Gastrocnemius medialis (tissue), 4 donors: ENCODE measurements at places on chromosomes 7 and 10. TPM values are rescaled to one million over a fixed set of nuclear protein-coding genes. Genes with fewer than 3 reads are reported as not detected.

DPYSL4 gene
- 0.31 TPM for total RNA-seq

LIPM gene
- not detected for total RNA-seq

SPDYE5 gene
- total RNA-seq: not detected

SPACDR gene
- not detected for total RNA-seq

- no peaks in the 10 kb centered on the region for H3K36me3 ChIP-seq
- no peak overlapping the region for H3K27ac ChIP-seq
- H3K27me3 ChIP-seq: no peaks in the 10 kb centered on the region
- no peak overlapping the region for H3K4me3 ChIP-seq
- DNase-seq: no peak
Observed at GRCh38 chr10:75865413-75866299, 434.2 kb downstream of the LRMDA start.

GRCh38 chr10:60573336-60573735, 183.7 kb upstream of the ANK3 start:
- no peaks in the 10 kb centered on the region for H3K27me3 ChIP-seq
- H3K4me3 ChIP-seq: peak overlapping the region; percentile 35
- no peaks in the 10 kb centered on the region for H3K36me3 ChIP-seq
- peak; percentile 13 for DNase-seq
- H3K4me1 ChIP-seq: peaks cover 36% of the 10 kb centered on the region

GRCh38 chr10:31590023-31590800, 271.2 kb downstream of the ZEB1 start:
- H3K27me3 ChIP-seq: no peaks in the 10 kb centered on the region
- peaks cover 13% of the 10 kb centered on the region for H3K4me1 ChIP-seq
- H3K36me3 ChIP-seq: no peaks in the 10 kb centered on the region
- DNase-seq: no peak
- no peak overlapping the region for H3K4me3 ChIP-seq

- H3K27me3 ChIP-seq: no peaks in the 10 kb centered on the region
- H3K4me3 ChIP-seq: no peak overlapping the region
- peaks cover 21% of the 10 kb centered on the region for H3K4me1 ChIP-seq
Observed at GRCh38 chr10:110629680-110630191, 14.4 kb upstream of the RBM20 start.

DNA sequence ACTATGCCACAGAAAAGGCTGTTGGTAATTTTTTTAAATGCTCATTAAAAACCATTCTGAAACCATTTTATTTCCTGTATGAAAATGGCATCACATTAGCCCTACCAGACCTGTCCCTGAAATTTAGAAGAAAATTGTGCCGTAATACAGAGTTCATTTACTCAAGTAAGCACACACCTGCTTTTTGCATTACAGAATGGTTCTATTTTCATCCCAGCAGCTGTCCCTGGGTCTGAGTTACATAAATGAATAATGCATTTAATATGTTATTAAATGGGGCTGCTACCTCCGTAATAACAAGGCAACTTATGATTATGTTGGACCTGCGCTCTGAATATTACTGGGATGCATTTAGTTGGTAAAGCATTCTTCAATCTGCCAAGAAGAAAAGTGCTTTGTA, 508.9 kb downstream of the SORCS1 start:
- H3K27ac ChIP-seq: no peak overlapping the region
- no peaks in the 10 kb centered on the region for H3K36me3 ChIP-seq
- no peaks in the 10 kb centered on the region for H3K27me3 ChIP-seq
- H3K4me3 ChIP-seq: no peak overlapping the region

- DNase-seq: no peak
- H3K36me3 ChIP-seq: no peaks in the 10 kb centered on the region
- H3K4me3 ChIP-seq: no peak overlapping the region
- no peak overlapping the region for H3K27ac ChIP-seq
- H3K27me3 ChIP-seq: no peaks in the 10 kb centered on the region
Observed at GRCh38 chr7:106099539-106099938, 12.6 kb downstream of the SYPL1 start.

- no peak overlapping the region for H3K27ac ChIP-seq
- H3K36me3 ChIP-seq: no peaks in the 10 kb centered on the region
- no peak for DNase-seq
- no peaks in the 10 kb centered on the region for H3K27me3 ChIP-seq
Observed at GRCh38 chr10:49596836-49597235, 13.3 kb upstream of the SLC18A3 start.

DNA sequence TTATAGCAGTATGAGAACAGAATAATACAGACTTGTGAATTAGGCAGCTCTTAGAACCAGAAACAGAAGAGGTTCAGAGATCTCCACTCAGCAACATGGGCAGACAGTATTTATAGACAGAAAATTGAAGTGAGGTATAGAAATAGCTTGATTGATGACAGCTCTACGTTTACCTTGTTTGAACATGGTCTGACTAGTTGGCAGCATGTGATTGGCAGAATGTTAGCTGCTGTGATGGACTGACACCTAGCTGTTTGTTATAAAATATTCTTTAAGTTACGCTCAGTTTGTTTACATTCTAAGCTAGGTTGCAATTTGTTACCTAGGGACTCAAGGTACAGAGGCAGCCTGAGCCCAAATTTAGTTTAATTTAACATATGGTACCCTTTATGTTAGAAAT, 73.7 kb upstream of the TMEM229A start:
- H3K4me3 ChIP-seq: no peak overlapping the region
- no peaks in the 10 kb centered on the region for H3K36me3 ChIP-seq
- H3K27ac ChIP-seq: no peak overlapping the region
- no peaks in the 10 kb centered on the region for H3K27me3 ChIP-seq

GRCh38 chr7:138125598-138126111, 49.4 kb downstream of the AKR1D1 start:
- no peaks in the 10 kb centered on the region for H3K36me3 ChIP-seq
- no peak for DNase-seq
- no peak overlapping the region for H3K4me3 ChIP-seq
- no peaks in the 10 kb centered on the region for H3K4me1 ChIP-seq
- no peaks in the 10 kb centered on the region for H3K27me3 ChIP-seq
